ENCODE measurements at places on chromosomes 4 and X. TPM values are rescaled to one million over a fixed set of nuclear protein-coding genes. Genes with fewer than 3 reads are reported as not detected.

DNA sequence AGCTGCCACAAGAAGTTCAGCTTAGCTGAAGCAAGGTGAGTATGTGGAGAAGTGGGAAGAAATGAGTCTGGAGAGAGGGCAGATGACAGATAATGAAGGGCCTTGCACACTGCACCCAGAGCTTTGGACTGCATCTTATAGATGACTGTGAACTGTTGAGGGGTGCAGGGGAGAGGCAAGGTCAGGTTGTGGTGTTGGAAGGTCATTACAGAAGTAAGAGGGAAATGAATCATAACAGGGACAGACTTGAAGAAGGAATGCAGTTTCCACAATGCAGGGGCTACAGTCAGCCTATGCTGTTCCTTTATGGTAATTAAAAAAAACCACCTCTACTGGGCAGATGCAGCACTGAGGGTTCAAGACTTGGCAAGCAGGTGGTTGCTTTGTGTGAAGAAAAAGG lies 4.8 kb upstream of the IGFBP7 start:
- no peak for DNase-seq

DNA sequence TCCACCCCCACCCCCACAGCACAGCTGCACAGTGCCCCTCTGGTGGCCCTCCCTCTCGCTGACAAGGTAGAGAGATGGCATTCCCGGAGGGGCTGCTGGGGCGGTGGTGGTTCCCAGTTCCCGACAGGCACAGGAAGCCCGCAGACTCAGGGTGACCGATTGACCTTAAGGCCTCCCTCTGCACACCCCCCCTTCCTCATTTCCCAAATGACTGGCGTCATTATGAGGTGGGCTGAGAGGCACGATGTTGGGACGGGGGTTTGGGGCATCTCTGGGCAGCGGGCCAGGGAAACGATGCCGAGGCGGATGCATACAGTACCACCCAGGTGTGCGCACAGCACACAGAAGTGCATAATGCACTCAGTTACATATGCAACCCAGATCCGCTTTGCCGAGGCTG lies 3.5 kb upstream of the TIMP1 start:
- no peak for DNase-seq

- no peak for DNase-seq
These were observed 47.6 kb upstream of the SPRY1 start for GRCh38 chr4:123348946-123349345.

GRCh38 chr4:74117024-74117534 lies 18.1 kb upstream of the CXCL2 start:
- DNase-seq = no peak

Gene TMPRSS11D
- not detected for total RNA-seq
